Stimulated activated naive CD8-positive, alpha-beta T cell treated with anti-CD3 and anti-CD28 coated beads, Interleukin-15, Interleukin-2, amounts not matched to agents 100 U/mL and 50 U/mL, for 24 hours (primary cell): ENCODE measurements at places on chromosomes 4 and X.

DNA sequence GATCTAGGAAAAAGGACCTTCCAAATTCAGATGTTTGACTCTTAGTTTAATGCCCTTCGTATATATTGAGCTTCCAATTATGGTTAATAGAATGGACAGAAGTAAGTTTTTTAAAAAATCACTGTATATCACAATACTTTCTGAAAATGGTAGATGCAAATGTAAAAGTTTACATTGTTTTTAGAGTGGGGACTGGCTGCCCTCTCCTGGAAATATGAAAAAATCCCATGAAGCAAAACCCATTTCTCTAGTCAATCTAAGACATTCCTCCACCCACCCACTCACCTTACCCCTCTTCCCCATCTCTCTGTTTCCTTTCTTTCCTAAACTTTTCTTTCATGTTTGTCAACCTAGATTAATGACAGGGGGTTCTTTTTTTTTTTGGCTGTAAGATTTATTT is 134.5 kb downstream of the ARHGAP6 start:
- no peak for DNase-seq

DNA sequence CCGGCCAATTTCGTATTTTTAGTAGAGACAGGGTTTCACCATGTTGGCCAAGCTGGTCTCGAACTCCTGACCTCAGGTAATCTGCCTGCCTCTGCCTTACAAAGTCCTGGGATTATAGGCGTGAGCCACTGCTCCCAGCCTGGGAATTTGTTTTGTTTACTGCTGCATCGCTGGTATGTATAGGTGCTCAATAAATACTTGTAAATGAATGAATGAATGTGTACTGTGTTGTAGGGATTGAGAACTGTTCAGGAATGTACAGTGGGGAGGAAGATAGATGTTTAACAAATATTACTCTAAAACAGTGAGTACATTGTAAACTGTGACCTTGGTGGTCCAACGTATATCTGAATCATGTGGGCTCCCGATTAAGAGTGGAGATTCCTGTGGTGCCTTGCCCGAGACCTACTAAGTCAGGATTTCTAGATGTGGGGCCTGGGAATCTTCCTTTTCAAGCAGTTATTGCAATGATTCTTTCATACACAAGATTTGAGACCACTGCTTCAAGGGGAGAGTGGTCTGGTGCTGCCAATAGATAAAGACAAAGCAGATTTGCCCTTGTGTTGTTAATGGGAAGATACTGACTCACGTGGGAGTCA is 41.0 kb downstream of the WWC2 start:
- no peak for DNase-seq

- DNase-seq: no peak
These were observed 16.7 kb downstream of the BLOC1S4 start for GRCh38 chr4:6732441-6733357.

- no peak for DNase-seq
These were observed 7.7 kb downstream of the SMIM10L2A start for GRCh38 chrX:135429429-135429828.

DNA sequence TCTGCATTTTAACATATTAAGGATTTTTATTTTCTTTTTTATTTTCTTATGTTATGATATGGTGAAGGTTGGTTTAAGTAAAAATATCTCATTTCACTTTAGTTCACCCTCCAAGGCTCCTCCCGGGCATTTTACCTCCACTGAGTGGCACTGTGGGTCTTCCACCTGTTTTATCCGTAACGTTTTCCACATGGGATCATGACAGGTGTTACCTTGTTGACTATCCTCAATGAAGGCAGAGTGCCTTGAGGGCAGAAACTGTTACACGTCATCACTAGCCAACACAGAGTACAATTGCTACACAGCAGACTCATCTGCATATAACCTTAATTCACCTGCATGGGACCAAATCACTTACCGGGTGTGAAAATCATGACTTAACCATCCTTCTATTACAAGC is 105.8 kb downstream of the GEMIN8 start:
- no peak for DNase-seq

DNA sequence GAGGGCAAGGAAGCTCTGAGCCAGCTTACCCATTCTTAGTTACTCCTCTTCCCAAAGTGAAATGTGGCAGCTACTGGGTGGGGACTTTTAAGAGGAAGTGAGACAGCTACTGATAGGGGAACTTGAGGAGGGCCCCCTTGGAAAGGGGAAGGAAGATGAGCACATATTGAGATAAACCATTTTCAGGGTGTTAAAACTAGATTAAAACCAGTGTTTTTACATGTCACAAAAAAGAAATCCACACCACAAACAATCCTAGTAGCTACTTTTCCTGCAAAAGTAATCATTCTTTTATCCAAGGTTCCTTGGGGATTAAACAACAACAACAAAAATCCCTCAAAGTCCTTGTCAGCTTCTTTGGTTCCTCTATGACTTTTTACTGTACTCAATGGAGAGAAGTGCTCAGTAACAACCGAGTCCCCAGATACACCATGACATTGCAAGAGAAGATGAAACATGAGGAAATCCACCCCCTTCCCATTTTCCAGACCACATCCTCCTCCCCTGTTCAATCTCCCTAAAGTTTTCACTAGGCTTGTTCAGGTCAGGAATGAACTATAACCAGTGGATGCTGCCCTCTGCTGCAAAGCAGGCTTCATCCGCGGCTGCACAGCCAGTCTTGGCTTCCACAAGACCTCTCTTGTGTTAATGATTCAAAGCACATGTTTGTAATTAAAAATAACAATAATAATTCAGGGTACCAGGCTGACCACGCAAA is 113.5 kb upstream of the TMEM164 start:
- DNase-seq: no peak

DNA sequence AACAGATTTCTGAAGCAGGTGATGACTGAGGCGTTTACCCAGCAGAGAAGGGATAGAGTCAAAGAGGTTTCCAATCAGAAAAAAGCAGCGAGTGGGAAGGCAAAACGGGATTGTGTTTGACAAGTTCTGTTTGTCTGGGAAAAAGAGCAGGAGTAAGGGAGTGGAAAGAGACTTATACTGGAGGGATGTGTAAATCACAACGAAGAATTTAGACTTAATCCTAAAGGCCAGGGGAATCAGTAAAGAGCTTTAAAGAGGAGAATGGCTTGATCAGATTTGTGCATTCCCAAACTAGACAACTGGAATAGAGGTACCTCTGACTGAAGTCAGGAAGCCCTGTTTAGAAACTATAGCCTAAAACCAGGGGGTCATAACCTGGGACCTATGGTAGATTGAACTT is 31.5 kb upstream of the LRBA start:
- DNase-seq: no peak

- DNase-seq: no peak
These were observed 26.6 kb downstream of the MAML3 start for GRCh38 chr4:140127422-140127821.

DNA sequence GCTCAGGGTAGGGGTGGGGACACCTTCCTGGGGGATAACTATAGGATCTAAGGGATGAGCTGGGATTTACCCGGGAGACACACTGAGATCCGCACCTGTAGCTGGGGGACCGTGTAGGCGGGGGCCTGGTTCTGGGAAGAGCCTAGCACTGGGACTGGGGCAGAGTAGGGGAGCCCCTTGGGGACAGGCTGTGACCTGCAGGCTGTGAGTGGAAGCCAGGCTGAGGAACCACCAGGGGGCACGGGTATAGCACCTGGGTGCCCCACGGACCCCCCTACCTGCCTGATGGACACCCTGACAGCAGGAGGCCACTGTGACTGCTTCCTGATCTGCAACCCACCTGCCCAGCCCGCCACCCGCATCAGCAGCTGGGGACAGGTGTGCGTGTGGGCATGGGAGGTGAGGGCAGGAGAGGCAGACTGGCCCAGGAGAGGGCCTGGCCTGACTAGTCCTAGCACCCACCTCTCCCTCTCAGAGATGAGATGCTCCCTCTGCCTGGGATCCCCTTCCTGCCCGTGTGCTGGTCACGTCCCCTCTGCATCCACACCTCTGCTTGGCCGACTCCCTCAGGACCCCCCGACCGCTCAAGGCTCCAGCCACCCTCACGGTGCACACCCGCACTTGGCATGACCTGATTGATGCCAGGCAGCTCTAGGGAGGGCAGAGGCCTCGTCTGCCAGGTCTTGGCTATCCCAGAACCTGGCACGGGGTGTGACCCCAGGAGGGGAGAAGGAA is 94.2 kb upstream of the NKX1-1 start:
- no peak for DNase-seq

DNA sequence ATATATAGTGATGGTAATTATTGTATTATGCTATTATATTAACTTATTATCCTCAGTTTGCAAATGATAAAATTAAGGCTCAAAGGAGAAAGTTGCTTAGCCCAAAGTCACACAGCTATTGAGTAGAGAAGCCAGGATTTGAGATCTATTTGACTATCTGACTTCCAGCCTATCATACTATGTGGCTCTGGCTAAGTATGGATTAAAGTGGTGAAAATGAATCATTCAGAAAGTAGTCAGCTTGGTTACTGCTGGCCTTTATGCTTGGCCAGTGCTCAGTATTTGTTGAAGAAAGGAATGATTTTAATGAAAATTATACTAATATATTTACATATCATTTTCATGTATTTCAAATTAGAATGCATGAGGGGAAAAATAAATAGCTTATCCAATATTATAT is 219.8 kb downstream of the SHROOM3 start:
- DNase-seq: no peak
